Prostate gland (tissue), 2 donors: ENCODE measurements at places on chromosomes 4 and X. TPM values are rescaled to one million over a fixed set of nuclear protein-coding genes. Genes with fewer than 3 reads are reported as not detected.

Gene FAM47A
- total RNA-seq: 0.17 TPM

Gene SMIM10L2A
- total RNA-seq: 14.8 TPM

GRCh38 chr4:142079959-142080358 is 443.6 kb downstream of the IL15 start:
- no peaks in the 10 kb centered on the region for H3K27me3 ChIP-seq
- no peak overlapping the region for H3K27ac ChIP-seq
- H3K36me3 ChIP-seq: no peaks in the 10 kb centered on the region
- no peak overlapping the region for H3K4me3 ChIP-seq
- no peak for DNase-seq

GRCh38 chr4:47498899-47499298 is 13.8 kb downstream of the ATP10D start:
- no peak overlapping the region for H3K27ac ChIP-seq
- H3K4me3 ChIP-seq: no peak overlapping the region
- DNase-seq: no peak
- no peaks in the 10 kb centered on the region for H3K36me3 ChIP-seq
- no peaks in the 10 kb centered on the region for H3K27me3 ChIP-seq

Gene GYPB
- not detected for total RNA-seq

GRCh38 chr4:152738827-152739226 is 40.7 kb downstream of the TIGD4 start:
- no peaks in the 10 kb centered on the region for H3K4me1 ChIP-seq
- H3K4me3 ChIP-seq: no peak overlapping the region
- no peak for DNase-seq
- no peaks in the 10 kb centered on the region for H3K36me3 ChIP-seq

Gene CFAP47
- total RNA-seq: 0.45 TPM

Gene ZNF157
- 0.32 TPM for total RNA-seq

Gene MTTP
- not detected for total RNA-seq
